ENCODE measurements at places on chromosomes 16 and 17. TPM values are rescaled to one million over a fixed set of nuclear protein-coding genes. Genes with fewer than 3 reads are reported as not detected.

Gene NXPH3
- 5.0 TPM for polyA plus RNA-seq

Gene PSME3
- 65.7 TPM for polyA plus RNA-seq

Gene SLC5A10
- not detected for polyA plus RNA-seq

Gene OR1A2
- polyA plus RNA-seq: not detected

Gene NTN1
- polyA plus RNA-seq: 0.06 TPM

Gene KRTAP4-4
- not detected for polyA plus RNA-seq

Gene DCAF7
- polyA plus RNA-seq: 57.4 TPM

Gene PRR15L
- polyA plus RNA-seq: not detected

Gene DHX58
- polyA plus RNA-seq: 18.0 TPM

Gene CTRB2
- polyA plus RNA-seq: not detected

Gene FOXO3B
- polyA plus RNA-seq: 5.8 TPM

Gene TMIGD1
- not detected for polyA plus RNA-seq

Gene KRTAP4-1
- polyA plus RNA-seq: 0.12 TPM

Gene CCL17
- polyA plus RNA-seq: not detected

Gene ZNF385C
- polyA plus RNA-seq: 0.04 TPM

Gene DHRS11
- 8.5 TPM for polyA plus RNA-seq

Gene PLA2G10
- polyA plus RNA-seq: not detected

Gene DHRS7C
- not detected for polyA plus RNA-seq

Gene TOM1L1
- polyA plus RNA-seq: 50.4 TPM

Gene MT1A
- polyA plus RNA-seq: 0.82 TPM

Gene MGAT5B
- polyA plus RNA-seq: 0.23 TPM

Gene NOTUM
- polyA plus RNA-seq: 0.06 TPM

Gene NPTX1
- 0.21 TPM for polyA plus RNA-seq

Gene MYH11
- 0.11 TPM for polyA plus RNA-seq

Gene ASGR1
- 0.56 TPM for polyA plus RNA-seq

Gene ZNF764
- 2.6 TPM for polyA plus RNA-seq

Gene RNF135
- 14.6 TPM for polyA plus RNA-seq

Gene ANKS4B
- not detected for polyA plus RNA-seq

Gene AARSD1
- polyA plus RNA-seq: 45.2 TPM

Gene NFATC2IP
- polyA plus RNA-seq: 23.6 TPM

Gene TRIM47
- 2.4 TPM for polyA plus RNA-seq

Gene C17orf50
- not detected for polyA plus RNA-seq

Gene KRT32
- 0.38 TPM for polyA plus RNA-seq

Gene PRAC2
- polyA plus RNA-seq: 0.98 TPM

Gene TP53TG3
- not detected for polyA plus RNA-seq

Measured in BJ (cell line).